ENCODE measurements at places on chromosomes 12 and 14. TPM values are rescaled to one million over a fixed set of nuclear protein-coding genes. Genes with fewer than 3 reads are reported as not detected.
A peak's percentile ranks its signal among the peaks of the same experiment; 100 is the strongest.

DNA sequence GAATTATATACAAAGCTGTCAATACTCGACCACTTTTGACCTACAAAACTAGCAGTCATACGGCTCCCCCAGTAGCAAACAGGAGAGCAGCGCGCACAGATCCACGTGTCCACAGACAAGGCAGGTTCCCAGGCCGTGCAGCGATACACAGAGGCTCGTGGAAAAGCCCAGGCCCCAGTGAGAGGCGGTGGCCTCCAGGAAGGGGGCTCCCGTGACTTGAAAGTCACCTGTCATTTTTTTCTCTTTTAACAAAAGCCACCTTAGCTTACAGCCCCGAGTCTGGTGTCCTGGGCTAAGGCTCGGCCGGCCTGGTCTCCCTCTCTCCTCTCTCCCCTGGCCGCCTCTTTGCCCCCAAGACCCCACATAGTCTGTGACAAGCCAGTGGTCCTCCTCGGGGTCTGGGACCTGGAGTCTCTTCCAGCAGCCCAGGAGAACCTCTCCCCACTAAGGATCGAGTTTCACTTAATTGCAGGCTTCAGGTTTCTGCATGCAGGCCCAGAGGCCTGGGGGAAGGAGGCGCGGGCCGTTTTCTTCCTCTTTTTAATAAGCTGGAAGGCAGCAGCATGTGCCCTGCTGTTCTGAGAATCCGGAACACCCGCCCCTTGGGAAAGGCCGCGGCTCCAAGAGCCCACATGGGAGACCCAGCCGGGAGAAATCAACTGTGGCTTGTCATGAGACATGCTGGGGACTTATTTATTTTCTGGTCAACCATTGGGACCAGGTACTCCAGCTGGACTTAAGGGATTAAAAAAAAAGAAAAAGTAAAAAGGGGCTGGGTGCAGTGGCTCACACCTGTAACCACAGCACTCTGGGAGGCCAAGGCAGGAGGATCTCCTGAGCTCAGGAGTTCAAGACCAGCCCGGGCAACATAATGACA is 15.9 kb downstream of the NCOR2 start:
- DNase-seq: peak; percentile 69

- no peak for DNase-seq
Measured at GRCh38 chr12:16854465-16854864, 248.5 kb upstream of the LMO3 start.

- no peak for DNase-seq
Measured at GRCh38 chr14:63448841-63449240, 94.3 kb downstream of the PPP2R5E start.

DNA sequence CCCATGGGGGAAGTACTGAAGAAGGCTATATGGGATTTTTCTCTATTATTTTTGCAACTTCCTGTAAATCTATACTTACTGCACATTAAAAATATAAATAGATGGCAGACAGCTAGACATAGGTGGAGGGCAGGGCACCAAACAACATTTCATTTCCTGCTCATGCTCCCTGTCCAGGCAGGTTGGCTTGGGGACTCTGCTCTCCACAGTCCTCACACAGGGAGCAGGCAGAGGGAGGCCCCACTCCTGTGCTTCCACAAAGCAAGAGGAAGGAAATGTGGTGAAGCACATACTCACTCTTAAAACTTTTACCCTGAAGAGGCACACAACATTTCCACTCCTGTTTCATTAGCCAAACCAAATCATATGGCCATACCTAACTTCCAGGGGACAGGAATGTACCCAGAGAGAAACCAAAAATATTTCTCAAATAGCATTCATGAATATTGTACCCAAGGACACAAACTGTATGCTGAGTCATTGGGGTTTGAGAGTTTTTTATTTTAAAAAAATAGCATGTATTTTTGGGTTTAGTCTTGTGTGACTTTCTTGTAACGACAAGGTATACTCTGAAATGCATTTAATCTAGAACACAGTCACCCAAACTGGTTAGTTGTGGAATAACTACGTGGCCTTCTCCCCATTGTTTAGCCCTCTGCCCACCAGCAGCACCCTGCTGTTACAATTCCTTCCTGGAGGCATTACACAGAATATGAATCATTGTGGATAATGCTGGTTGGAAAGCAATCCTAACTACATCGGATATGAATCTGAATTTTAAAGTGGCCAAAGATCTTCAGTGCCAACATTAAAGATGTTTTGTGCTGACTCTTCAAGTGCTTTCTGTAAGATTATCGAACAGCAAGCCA is 40.9 kb downstream of the RTN1 start:
- DNase-seq: no peak

DNA sequence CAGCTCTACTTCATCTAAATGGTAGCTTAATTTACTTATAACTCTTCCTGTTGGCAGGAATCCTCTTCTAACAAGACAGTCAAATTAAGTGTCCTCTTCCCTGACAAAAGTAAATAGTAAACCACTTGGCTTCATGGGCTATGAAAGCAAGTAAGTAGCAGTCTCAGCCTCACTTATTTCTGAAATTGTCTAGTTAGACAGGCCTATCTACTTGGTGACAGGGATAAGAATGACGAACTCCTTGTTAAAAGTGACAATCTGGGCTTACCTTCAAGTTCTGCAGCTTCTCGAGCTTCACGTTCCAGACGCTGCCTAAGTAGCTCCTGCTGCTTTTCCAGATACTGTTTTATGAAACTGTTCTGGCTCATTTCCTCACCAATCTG is 4.7 kb downstream of the ACIN1 start:
- no peak for DNase-seq

DNA sequence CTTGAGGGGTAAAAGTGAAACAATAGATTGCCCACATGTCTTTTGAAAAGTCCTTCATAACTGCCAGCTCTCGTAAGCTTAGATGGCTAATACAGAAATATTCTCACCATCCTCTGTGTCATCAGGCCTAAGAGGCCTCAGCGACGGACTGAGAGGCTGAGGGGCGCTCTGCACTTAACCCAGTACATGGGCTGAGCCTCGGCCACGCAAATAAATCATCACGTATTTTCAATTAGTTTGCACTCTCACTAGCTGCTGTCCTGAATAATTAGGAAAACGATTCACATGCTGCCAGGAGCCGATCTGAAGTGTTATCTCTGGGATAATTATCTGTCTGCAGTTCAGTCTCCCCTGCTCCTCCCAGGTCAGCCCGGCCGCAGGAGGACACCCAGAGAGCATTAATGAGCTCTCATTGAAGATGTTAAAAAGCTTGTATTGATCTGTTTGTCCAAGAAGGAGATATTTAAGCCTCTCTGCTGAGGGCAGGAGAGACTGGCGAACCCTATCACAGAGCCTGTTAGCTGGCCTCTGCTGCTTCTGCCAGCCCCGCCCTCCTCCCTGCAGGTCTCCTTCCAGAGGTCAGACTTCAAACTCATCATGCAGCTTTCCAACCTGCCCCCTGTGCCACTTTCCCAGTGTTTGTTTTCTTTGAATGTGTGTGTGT is 1051.3 kb downstream of the VRK1 start:
- no peak for DNase-seq

- DNase-seq: no peak
Measured at GRCh38 chr14:49939884-49940510, 47.1 kb downstream of the ARF6 start.

DNA sequence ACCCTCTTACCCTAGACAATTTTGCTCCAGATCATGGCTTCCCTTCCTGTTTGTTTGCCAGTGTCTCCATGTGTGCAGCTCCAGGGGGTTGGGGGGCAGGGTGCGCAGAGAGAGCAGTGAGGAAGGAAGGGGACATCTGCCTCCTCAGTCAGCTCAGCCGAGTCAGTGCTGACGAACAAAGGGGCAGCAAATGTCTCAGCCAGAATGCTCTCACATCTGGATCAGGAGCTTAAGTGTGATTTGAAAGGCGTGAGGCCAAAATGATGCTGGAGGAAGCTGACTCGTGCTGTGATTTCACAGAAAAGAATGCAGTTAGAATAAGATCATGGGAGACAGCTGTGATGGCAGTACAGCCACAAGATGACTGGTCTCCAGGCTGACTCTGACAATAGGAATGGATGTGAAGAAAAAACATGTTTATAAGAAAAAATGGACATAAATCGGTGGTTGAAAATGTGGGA is 27.1 kb upstream of the CDK17 start:
- DNase-seq: no peak

DNA sequence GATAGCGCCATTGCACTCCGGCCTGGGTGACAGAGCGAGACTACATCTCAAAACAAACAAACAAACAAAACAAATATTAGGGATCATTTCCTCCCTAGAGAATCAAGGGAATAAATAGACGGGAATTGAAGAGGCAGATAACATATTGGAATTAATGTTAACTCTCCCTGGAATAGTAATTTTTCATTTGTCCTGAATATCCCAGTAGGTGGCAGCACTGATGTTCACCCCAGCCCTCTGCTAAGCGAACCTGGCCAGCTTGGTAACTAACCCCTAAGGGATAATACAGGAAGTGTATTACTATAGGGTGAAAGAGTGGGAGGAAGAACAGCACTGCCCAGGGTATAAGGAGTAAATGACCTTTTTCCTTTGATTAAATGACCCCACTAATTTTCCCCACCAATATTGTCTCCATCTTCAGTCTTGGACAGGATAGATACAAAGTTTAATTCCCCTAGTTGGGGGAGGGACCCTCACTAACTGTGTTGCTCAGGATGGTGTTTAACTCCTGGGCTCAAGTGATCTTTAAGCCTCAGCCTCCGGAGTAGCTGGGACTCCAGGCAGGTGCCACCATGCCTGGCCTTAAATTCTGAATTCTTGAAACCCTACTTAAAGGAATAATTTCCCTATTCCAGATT is 40.5 kb downstream of the SLC2A14 start:
- peak; percentile 34 for DNase-seq

DNA sequence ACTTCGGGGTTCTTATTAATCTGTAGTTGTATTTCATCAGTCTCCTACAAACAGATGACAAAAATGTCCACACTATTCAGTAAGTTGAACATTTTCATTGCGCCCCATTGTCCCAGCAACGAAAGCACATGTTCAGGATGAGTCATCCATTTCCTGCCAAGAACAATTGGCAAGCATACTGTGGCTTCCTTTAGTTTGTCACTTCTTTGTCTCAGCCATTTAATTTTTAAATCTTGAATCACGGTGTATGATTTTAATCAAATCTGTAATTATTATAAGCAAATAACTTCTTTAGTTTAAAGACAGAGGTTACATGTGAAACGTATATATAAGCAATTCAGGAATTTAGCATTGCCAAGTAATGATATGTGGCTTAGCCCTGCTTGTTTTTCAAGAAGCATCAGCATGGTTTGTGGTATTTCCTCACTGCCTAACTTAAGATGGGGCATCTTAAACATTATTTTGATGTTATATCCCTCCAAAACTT is 211.3 kb upstream of the KRR1 start:
- no peak for DNase-seq

- DNase-seq: no peak
Measured at GRCh38 chr12:131766382-131767107, 55.7 kb downstream of the SFSWAP start.

DNA sequence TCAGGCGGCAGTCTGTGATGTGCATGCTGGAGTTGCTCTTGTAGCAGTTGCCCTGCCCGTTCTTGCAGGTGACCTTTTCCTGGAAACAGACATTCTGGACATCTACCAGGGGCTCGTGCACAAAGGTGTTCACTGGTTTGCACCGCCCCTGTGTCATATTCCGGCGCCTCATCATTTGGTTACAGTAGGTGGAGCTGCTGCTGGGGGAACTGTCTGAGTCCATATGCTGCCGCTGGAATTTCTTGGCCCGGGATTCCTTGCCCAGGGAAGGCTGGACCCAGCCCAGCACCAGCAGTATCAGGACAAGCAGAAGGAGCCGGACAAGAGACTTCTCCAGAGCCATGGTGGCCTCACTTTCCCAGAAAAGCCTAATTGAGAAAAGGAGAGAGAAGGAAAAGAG is 918 bp downstream of the RNASE1 start:
- no peak for DNase-seq

DNA sequence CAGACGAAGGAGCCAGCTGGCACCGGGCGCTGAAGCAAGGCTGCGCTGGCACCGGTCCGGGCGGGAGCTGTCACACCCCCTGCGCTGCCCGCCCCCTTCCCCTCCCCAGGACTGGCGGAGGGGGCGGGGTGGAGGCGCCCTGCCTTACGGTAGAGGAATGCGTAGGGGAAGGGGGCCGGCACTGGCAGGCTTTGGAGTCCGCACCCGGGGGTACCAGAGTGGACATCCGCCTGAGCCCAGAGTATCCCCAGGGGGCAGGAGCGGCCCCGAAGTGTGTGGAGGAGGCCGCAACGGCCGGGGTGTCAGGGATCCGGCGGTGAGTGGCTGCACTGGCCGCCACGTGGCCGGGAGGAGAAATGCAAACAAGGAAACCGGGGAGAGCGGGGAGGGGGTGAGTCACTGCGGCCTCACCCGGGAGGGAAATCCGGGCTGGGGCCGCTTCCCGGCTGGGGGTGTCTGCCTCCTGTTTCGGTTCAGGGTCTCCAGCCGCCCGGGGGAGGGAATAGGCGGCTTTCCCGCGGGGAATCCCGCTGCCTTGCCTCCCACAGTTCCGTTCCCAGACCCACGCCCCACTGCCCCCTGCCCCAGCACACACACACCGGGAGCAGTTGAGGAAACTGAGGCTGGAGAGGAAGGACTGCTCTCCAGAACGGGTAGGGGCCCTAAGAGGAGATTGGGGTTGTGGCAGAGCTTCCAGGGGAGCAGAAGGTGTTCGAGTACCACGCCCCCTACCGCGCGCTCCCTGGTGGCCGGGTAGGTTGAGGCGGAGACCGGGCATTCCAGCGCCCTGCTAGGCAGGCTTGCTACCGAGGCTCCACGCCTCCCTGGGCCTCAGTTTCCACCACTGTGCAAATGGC is at the start of gene RAPGEF3:
RAPGEF3 (minus strand) TSS at position 47 of the 857 bp plus-strand sequence. CDS start 324 bp downstream, outside the sequence.
- peak; percentile 74 for DNase-seq

DNA sequence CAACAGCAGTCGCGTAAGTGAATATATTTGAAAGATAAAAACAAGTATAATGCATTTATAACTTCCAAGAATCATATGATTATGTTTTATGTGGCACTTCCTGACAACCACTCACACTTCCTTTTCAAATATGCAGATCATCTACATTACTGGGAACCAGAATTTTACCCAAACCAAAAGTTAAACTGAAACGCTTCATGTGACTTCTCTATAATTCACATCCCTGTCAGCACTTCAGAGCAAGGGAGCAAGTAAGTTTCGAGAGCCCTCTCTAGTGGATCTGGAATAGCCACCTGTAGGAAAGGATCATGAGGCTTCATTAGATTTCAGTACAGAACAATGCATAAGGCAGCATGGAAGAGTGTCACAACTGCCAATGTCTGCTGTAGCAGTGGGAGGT is 13.7 kb upstream of the ALX1 start:
- DNase-seq: no peak

TMEM132D gene
- total RNA-seq: 0.99 TPM

RFX4 gene
- total RNA-seq: 0.14 TPM

POU6F1 gene
- total RNA-seq: 14.5 TPM

COX8C gene
- total RNA-seq: not detected

ERG28 gene
- 29.4 TPM for total RNA-seq

NPAS3 gene
- 3.2 TPM for total RNA-seq

CCDC184 gene
- 1.5 TPM for total RNA-seq

SMIM41 gene
- total RNA-seq: 0.14 TPM

CLEC7A gene
- total RNA-seq: 0.92 TPM
